ENCODE measurements at places on chromosomes 11 and 22.
A peak's percentile ranks its signal among the peaks of the same experiment; 100 is the strongest.

GRCh38 chr22:19291218-19291579 lies 320 bp downstream of the CLTCL1 start:
- no peak for DNase-seq

DNA sequence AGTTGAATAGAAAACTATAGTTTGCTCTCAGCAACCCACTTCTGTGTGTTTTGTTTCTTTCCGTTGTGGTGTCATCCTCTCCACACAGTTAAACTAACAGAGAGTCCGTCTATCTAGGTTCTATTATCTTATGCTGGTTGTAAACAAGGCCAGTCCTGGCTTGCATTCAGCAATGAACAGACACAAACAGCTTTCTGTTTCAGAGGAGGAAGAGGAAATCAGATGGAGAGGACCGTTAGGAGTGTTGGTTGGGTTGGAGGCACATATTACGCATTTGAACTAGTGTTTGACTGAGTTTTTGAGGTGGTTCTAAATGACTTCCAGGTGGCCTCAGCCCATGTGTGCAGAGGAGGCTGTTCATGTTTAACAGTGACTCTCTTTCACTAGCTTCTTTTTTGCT lies 129.5 kb upstream of the SORL1-AS1 start:
- DNase-seq: no peak

DNA sequence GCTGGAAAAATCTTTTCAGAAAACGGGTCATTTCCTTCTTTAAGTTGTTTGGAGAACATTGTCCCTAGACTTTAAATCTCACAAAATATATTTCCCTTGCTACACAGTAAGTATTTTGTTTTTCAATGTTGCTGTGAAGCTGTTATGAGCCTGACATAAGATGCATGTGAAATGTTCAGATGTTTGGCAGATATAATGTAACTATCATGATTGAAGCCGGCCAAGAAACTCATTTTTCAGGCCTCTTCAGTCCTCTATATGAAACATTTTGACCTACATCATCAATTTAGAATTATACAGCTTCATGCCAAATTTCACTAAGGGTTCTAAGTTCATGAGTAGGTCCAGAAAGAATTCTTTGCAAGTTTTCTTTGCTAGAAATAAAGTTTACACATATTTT lies 133.8 kb downstream of the JRKL start:
- DNase-seq: no peak

DNA sequence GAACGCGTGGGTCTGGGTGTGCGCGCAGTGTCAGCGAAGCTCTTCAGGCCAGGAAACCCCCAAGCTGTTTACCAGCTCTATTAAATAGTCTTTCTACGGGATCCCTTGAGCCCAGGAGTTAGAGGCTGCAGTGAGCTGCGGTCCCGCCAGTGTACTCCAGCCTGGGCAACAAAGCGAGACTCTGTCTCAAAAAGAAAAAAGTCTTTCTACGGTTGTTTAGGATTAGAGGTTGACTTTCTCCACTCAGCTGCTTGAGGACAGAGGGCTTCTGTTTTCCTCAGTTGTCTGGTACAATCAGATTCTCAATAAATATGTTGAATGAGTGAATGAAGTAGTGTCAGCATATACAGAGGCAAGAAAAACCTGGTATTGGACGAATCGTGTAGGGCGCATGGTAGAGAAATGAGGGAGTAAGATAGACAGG lies 619 bp downstream of the SART1 start:
- no peak for DNase-seq

DNA sequence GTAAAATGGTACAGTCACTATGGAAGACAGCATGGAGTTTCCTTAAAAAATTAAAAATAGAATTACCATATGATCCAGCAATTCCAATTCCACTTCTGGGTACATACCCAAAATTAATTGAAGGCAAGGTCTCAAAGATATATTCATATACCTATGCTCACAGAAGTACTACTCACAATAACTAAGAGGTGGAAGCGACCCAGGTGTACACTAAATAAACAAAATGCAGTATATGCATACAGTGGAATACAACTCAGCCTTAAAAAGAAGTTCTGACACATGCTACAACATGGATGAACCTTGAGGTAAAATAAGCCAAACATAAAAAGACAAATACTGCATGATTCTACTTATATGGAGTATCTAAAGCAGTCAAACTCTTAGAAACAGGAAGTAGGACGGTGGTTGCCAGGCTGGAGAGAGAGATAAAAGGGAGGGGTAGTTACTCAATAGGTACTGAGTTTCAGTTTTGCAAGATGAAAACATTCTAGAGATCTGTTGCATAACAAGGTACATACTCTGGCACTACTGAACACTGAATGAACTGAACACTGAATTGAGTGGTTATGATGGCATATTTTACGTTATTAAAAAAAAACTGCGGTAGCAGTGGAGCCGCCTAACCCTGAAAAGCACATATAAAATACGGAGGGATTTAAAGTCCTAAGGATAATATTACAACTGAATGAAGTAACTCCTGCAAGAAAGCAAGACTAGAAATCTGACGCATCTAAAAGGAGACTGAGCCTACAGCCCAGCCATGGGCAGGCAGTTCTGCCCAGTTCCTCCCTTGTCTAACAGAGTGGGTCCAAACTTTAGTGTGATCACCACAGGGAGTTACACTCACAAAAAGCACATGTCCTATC lies 12.8 kb downstream of the DGCR2 start:
- DNase-seq: no peak

- DNase-seq: no peak
Observed at GRCh38 chr11:73248526-73249185, 23.5 kb upstream of the P2RY6 start.

GRCh38 chr11:42473106-42473505 lies 838.7 kb upstream of the API5 start:
- DNase-seq: no peak

DNA sequence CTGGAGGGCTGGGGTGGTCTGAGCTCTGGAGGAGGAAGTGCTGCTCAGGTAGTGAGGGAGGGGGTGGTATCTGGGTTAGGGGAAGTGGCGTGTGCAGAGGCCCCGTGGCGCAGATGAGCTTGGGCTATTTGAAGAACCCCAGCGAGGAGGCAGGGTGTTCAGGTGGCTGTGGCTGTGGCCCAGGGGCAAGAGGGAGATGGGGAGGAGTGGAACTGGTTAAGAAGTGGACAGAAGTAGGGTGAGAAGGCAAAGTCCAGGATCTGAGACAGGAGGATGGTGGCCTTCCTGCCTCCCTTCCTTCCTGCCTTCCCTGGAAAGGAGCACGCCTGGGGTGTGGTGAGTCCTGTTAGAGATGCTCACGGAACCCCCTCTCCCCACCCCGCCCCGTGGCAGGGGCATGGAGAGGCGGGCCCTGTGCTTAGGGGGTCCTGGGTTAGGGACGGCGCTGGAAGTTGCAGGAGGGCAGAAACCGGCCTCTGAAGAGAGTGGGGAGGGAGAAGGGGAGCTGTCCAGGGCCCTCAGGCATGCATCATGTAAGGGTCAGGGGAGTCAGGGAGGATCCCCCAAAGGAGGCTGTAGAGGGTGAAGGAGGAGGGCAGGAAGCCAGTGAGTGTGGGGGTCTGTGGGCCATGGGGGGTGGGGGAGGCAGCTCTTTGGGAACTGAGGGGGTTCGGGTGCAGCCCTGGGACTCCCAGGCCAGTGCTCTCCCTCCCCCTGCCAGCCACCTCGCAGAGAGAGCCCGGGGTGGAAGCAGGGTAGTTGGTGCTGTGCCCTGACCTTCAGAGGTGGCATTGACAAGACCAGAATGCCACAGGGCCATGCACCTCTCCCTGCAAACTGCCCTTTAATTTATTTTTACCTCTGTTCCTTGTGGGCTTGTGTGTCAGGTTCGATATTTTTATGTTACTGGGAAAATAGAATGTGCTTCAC lies 63.7 kb upstream of the PARVG start:
- no peak for DNase-seq

- no peak for DNase-seq
Observed at GRCh38 chr11:111879637-111879960, 258 bp downstream of the CFAP68 start.

DNA sequence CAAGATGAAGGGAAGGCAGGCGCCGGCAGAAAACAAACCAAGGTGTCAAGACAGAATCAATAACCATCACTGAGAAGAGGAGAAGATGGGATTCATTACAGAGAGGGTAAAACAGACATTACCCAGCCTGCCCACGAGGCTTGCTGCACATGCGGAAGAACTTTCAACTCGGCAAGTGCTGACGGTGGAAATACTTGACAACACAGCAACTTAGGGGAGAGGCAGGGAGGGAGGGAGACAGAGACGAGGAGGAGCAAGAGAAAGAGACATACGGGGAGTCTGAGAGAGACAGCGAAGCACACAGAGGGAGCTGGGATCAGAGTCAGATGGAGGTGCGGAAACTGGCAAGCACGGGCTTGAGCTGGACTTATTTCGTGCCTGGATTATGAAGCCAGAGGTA lies 129.3 kb upstream of the NECTIN1 start:
- DNase-seq: no peak

- no peak for DNase-seq
Observed at GRCh38 chr11:96112192-96113128, 188.6 kb upstream of the MTMR2 start.

- DNase-seq: no peak
Observed at GRCh38 chr22:28903080-28903479, 19.7 kb downstream of the ZNRF3 start.

DNA sequence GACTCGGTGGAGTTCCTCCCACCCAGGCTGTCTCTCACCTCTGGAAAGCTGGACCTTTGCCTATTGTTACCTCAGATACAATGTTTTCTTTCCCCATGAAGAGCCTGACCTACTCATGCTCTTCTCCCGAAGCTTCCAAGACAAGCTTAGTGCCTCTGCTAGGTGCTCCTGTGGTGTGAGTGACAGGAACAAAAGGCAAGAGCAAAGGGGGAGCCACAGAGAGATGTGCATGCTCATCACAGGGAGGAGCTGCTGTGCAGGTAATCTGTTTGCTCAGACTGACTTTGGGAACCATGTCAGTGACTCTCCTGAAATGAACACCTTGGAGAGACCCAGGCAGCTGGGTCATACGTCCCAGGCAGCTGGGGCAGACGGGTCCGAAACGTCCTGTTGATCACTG lies 53.6 kb upstream of the VSTM5 start:
- no peak for DNase-seq

GRCh38 chr11:65538915-65539743 lies 14.2 kb downstream of the SCYL1 start:
- no peak for DNase-seq

DNA sequence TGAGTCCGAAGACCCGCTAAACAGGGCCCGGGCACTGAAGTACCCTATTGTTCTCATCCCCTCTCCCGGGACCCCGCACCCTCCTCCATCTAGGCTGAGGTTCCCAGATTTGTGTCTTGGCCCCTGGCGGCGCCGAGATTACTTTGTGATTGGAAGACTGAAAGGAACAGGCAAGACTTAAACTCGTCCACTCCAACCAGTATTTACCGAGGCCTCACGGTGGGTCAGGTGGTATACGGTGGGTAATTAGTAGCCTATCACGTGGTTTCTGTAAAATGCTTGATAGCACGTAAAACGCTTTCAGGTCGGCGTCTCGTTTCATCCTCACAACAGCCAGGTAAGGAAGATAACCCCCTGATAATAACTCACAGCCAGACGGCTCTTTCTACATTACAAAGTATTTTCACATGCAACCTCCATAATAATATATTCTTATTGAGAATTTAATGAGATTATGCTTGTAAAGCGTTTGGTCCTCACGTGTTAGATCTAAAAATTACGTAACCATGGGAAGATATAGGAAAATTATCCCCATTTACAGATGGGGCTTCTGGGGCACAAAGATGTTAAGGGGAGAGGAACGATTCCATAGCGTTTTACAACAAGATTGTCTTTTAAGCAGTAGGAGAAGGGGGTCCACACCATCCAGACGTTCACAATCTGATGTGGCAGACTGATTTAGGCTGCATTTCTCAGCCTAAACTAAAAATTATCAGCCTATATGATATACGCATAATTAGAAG lies 642 bp upstream of the PIK3C2A start:
- DNase-seq: peak; percentile 49

DNA sequence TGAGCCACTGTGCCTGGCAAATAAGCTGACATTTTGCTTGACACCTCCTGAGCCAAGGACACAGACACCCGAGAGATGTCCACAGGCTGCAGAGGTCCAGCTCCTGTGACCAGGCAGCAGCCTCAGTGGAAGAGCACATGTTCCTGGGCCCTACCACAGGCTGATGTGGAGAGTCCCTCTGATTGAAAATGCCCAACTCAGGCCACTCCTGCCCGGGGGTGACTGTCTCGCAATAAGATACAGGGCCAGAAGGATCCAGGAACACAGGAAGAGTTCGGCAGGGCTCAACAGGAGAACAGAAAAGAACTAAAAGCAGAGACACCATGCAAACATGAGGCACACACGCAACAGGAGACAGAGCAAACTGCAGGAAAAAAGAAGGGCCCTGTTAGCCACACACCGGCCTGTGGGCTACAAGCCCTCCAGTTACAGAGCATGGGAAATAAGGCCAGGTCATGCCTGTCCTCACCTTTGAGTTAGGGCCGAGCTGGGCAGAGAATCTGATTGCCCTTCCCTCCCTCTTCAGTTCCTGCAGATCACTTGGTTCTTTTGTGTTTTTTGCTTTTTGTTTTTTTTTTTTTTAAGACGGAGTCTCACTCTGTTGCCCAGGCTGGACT lies 28.3 kb upstream of the MALAT1 start:
- no peak for DNase-seq

- no peak for DNase-seq
Observed at GRCh38 chr11:37905707-37906417, 1307.8 kb upstream of the RAG2 start.

- no peak for DNase-seq
Observed at GRCh38 chr22:38080850-38081635, 2.9 kb downstream of the SLC16A8 start.

GRCh38 chr11:126834573-126834972 lies 166.0 kb downstream of the KIRREL3 start:
- DNase-seq: no peak

GRCh38 chr11:133082453-133082781 lies 449.9 kb downstream of the OPCML start:
- DNase-seq: no peak

DNA sequence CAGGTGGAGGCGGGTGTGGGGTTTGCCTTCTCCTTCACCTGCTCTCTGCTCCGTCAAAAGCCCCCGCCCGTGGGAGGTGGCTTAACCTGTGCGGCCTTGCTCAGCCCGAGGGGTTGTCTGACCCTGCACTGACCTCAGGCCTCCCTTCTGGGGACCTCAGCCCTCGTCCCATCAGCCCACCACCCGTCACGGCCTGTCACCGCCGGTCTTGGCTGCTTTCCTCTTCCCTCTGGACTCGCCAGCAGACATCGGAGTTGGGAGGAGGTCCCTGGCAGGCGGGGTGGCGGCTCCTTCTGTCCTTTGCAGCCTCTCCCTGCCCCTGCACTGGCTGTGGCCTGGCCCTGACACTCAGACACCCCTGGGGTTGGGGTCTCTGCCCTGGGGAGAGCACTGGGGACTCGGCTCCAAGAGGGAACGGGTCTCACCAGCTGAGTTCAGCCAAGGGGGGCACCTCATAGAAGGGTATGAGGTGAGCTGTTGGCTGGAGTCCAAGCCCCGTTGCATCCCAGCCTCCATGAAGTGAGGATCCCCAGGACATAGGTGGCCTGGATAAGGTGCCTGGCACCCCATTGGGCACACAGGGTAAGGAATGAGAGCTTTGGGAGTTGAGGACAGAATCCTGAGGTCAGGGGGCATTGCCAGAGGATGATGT lies 999.6 kb downstream of the BRD1 start:
- DNase-seq: no peak
